NCI-H446 treated with DMSO at 0.1 percent for 48 hours (cell line): ENCODE measurements at places on chromosomes 5 and 9.

GRCh38 chr5:155106221-155106620 lies 92.7 kb downstream of the KIF4B start:
- no peak for DNase-seq

- no peak for DNase-seq
These were observed 36.8 kb downstream of the NSG2 start for GRCh38 chr5:174082286-174082685.

GRCh38 chr5:73686912-73687311 lies 60.9 kb downstream of the ARHGEF28 start:
- no peak for DNase-seq

- no peak for DNase-seq
These were observed 11.8 kb downstream of the DEPDC1B start for GRCh38 chr5:60687927-60688720.

GRCh38 chr5:154268073-154268472 lies 77.5 kb downstream of the GALNT10 start:
- DNase-seq: no peak

DNA sequence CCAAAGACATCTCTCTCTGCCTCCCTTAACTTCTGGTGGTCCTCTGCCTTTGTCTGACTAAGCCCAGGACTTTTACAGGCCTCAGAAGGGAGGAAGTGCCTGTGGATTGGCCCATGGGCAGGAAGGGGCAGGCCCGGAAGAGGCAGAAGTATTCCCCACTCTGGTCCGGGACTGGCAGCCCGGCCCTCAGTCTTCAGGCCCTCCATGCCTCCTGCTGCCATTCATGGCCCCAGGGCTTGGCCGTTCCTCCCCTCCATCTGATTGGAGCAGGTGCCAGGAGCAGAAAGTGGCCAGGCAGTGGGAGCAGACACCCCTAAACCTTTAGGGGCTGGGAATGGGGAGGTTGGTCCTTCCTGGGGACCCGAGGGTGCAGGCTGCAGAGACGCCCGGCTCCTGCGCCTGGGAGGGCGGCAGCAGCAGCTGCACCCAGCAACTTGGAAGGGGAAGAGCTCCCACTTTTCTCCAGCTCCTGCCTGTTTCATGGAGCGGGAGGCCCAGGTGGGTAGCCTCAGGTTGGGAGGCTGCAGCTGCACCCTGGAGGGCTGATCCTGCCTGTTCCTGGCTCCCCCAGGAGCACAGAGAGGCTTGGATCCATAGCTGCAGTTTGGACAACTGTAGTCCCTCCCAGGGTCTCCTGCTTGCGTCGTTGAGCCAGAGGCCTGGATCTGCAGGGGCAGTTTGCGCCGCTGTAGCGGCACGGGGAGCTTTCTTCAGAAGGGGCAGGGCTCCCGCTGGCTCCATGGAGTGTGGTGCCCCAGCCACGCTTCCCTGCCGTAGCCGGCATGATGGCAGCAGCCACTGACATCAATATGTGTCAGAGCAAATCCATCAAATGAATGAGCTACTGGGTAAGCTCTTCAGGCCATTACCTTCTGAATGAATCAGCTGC lies 661.5 kb upstream of the NUDT12 start:
- no peak for DNase-seq

DNA sequence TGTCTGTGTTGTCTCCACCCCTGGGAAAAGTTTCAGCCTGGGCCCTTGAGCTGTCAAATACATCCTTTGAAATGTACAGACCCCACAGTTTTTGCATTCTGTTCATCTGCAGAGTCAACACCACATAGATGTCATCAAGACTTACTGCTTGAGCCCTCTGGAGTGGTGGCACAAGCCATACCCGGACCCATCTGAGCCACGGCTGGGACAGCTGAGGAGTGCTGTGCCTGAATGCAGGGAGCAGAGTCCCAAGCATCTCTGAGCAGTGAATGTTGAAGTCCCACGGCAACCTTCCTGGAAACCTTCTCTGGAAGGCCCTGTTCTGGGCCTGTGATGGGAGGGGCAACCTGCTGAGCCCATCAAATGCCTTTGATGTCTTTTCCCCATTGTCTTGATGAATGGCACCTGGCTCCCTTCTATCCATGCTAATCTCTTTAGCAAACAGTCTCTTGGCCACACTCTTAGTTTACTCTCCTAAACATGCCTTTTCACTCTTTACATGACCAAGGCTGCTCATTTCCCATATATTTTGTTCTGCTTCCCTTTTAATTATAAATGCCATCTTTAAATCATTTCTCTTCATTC lies 92.5 kb downstream of the ATPSCKMT start:
- DNase-seq: no peak
